ENCODE measurements at places on chromosomes 1 and 21.

GRCh38 chr1:160978510-160978927, 23.9 kb upstream of the ITLN2 start:
- no peak for DNase-seq

DNA sequence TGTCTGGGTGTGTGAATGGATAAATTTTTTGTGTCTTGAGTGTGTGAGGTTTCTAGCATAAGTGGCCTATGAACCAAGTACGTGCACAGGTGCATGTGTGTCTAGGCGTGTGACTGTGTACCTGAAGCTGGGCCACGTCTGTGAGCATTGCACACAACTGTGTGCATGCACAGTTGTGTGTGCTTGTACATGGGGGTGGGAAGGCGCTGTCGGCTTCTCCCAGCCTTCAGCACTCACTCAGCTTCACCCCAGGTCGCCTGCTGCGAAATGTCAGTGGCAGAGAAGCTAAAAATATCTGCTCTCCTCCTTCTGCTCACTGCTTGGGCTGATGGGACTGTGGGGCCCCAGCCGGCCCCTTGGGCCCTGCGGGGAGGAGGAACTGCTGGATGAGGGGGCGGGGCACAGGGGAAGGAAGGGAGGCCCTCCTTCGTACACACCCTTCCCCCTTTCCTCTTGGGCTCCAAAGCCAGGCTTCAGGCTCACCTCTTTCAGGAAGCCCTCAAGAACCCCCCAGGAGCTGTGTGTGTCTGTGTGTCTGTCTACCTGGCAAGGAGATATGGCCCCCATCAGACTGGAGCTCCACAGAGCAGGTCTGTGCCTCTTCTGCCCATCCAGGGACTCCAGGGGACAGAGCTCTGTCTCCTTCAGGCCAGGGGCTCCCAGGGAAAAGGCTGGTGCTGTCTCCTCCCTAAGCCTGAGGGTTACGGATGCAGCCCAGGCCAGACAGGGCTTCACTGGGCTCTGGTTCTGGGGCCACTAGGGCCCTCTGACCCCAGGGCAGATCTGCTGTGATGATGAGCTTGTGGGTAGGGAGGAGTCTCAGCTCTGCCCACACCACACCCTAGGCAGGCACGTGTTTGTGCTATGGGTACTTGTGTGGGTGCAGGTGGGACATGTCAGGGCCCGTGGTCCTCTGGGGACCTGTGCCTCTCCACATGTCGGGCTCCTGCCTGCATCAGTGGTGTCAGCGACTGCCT, 35.6 kb upstream of the WASF2 start:
- no peak for DNase-seq

DNA sequence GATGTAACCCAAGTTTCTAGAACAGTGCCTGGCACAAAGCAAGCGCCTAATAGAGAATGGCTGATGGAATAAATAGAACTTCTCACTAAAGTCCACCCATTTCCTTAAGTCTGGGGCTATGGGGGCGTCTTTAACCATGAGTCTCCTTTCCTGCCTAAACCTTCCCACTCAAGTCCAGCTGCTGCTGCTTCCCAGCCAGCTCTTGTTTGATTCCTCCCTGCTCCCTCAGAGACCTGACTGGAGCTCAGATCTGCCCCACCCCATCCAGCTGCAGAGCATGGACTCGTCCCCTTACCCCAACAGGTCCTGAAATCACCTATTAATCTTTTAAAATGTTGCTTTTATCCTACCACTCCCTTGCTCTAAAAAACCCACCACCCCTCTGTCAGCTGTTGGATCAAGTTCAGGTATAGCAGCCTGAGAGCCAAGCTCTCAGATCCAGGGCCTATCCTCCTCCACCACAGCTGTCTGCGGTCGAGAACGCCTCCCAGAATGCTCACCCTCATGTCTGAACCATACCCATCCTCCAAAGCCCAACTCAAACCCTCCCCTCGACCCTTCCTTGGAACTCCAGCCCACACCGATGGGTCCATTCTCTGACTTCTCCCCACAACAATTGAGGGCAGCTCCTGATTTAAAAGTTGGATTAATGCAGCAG, 12.8 kb upstream of the GALNT2 start:
- DNase-seq = no peak

DNA sequence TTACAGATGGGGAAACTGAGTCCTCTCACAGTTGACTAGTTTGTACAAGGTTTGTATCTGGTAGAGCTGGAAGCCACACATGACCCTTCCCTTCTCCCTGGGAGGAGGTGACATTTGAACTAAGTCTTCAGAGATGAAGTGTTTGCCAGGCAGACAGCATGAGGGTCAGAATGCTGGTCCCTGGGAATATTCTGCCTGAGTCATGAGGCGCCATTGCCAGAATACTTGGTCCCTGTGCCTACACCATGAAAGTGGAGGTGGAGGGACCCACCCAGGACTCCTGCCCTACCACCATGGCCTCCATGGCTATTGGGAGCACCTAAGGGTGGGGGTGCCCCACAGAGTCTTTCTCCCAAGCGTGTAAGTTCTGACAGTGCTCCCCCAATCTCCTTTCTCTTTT, 7.0 kb downstream of the RPS6KA1 start:
- DNase-seq = no peak

DNA sequence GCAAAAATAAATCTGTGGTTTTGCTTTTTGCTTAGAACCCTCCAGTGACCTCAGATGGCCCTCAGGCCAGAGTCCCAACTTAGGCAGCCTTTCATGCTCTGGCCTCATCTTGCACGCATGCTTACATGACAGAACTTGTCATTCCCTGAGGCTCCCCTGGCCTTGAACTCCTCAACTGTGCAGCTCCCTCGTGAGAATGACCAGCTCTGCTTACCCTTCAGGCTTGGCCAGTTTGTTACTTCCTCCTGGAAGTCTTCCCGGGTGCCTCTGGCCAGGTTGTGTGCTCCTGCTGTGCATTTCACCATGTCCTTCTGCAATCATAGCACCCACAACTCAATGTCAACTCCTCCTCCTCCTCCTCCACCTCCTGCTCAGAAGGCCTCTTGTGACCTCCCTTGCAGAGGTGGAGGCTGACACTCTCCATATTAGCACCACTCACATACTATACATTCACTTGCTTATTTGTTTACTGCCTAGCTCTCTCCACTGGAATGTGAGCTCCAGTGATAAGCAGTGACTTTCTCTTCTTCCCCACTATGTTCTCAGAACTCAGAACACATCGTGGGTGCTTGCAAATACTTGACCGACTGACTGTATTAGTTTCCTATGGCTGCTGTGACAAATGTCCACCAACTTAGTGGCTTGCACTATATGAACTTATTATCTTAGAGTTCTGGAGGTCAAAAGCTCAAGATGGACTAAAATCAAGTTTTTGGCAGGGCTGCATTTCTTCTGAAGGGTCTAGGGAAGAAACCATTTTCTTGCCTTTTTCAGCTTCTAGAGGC, 41.9 kb downstream of the RCSD1 start:
- no peak for DNase-seq

DNA sequence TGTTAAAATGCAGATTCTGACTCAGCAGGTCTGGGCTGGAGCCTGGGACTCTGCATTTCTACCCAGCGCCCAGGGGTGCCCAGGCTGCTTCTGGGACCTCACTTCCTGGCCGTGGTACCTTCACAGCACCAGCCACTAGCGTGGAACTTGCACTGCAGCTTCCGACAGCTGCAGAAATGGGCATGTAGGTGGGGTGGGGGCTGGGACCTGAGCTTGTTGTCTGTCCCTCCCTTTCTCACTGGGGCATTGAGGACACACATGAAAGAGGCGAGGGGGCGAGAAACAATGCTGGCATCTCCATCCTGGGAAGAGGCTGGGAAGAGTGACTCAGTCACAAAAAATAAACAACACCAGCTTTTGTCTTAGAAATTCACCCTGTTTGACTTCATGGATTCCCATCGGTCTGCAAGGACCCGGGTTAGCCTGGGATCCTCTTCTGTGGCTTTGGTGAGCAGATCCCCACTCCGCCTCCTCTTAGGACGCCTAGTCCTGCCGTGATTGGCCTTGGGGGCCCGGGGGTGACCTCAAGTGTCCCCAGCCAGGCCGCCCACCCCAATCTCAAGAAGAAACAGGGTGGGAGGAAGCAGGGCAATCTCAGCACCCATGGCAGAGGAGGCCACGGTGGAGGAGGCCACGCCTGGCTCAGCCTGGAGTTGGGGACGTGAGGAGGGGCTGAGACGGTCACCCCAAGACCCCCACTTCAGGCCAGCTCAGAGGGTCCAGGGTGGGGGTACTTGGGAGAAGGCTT, 29.9 kb upstream of the POFUT2 start:
- peak; percentile 85 for DNase-seq

GRCh38 chr1:72932025-72932424, 649.7 kb upstream of the NEGR1 start:
- no peak for DNase-seq

- no peak for DNase-seq
Measured at GRCh38 chr1:68696221-68696620, 199.3 kb upstream of the DEPDC1 start.

GRCh38 chr1:201072149-201072548, 40.1 kb downstream of the CACNA1S start:
- no peak for DNase-seq

- no peak for DNase-seq
Measured at GRCh38 chr1:110538075-110538474, 19.1 kb upstream of the KCNA10 start.

DNA sequence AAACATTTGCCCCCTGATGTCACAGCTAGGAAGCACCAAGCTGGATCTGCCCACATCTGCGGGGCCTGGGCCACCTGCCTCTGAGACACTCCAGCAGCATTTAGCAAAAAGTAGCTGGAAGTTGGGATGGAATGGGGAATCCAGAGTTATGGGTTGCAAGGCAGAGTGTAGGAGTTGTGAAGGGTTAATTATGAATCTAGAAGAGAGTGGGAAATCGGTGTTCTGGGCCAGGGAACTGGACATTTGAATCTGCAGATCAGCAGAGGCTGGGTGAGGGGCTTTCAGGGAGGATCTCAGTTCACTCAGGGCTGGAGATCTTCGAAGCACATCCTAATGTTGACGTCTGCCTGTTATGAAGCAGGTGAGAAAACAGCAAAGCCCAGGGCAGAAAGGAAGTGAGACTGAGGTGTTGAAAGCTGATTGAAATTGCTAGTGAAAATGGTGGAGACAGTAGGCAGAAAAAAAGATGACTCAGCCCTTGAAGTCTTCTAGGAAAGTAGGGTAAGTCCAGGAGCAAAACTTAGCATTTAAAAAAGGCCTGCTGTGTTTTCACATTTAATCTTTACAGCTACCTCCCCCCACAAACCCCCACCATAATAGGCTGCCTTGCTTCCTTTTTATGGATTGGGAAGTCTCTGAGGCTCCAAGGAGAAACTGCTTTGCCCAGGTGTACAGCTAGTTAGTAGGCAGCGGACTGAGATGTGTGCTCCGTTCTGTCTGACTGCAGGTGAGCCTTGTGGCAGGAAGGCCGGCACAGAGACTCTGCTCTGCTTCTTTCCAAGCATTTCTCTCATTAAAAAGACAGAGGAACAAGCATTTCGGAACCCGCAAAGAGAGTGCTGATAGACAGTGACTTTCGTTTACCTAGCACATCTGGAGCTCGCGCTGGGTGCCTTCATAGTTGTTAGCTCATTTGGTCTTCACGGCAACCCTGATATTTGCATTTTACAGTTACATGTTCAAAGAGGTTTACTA, 7.2 kb downstream of the VANGL1 start:
- peak; percentile 25 for DNase-seq

DNA sequence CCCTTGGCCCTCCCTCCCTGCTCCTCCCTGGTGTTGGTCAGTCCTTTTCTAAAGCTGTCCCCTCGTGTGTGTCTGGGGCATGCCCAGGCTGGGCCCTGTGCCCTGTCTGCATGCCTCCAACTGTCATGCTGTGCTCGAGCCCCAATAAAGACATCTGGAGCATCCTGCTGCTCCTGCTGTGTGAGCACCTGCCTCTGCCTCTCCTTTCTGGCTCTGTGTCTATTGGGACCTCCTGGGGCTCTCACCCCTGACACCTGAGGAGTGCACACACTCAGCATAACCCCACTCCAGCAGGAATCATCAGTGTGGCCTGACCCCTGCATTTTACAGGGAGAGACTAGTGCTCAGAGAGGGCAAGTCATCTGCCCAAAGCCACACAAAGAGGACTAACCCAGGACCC, 23.7 kb downstream of the KCNC4 start:
- DNase-seq = no peak

GRCh38 chr1:201895913-201896807, 7.5 kb downstream of the SHISA4 start:
- peak; percentile 79 for DNase-seq

DNA sequence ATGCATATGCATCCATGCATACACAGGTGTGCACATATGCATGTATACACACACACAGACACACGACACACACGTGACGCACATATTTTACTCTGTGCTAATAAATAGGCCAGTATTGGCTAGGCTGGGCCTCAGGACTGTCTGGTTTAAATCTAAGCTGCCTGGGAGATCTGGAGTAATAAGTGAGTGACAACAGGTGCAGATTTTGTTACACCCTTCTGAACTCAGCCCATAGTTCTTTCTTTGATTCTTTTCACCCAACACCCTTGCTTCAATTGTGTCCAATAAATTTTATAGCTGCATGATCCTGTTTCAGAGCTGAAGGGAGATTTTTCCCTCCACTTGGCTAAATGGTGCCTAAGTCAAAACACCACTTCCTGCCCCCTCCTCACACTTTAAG, 132.8 kb downstream of the FGGY start:
- DNase-seq = no peak
